Sciatic nerve (tissue), 2 donors: ENCODE measurements at places on chromosomes 2 and 18. TPM values are rescaled to one million over a fixed set of nuclear protein-coding genes. Genes with fewer than 3 reads are reported as not detected.

DNA sequence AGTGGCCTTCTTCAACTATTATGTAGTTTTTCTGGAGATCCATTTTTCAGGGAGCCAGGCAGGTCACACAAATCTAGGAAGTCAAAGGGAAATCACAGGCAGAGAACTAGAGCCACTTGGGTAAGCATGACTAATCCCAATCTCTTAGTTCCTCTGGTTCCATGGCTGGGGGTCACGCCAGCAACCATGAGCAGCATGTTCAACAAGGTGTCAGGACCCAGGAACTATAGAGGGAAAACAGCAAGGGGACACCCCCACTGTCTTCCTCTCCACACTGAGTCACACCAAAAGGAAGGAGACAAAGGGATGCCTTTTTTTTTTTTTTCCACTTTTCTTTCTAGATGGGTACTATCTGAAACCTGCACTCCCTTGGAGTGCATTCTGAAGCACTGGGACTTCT lies 250.9 kb downstream of the OTX1 start:
- DNase-seq = no peak

ABCB11 gene
- total RNA-seq = 1.5 TPM

LYPD6 gene
- total RNA-seq = 10.0 TPM

- DNase-seq = no peak
These were observed 102.7 kb downstream of the CSRNP3 start for GRCh38 chr2:165572151-165572550.

PTH2R gene
- 0.45 TPM for total RNA-seq

INSIG2 gene
- total RNA-seq = 23.2 TPM

DNA sequence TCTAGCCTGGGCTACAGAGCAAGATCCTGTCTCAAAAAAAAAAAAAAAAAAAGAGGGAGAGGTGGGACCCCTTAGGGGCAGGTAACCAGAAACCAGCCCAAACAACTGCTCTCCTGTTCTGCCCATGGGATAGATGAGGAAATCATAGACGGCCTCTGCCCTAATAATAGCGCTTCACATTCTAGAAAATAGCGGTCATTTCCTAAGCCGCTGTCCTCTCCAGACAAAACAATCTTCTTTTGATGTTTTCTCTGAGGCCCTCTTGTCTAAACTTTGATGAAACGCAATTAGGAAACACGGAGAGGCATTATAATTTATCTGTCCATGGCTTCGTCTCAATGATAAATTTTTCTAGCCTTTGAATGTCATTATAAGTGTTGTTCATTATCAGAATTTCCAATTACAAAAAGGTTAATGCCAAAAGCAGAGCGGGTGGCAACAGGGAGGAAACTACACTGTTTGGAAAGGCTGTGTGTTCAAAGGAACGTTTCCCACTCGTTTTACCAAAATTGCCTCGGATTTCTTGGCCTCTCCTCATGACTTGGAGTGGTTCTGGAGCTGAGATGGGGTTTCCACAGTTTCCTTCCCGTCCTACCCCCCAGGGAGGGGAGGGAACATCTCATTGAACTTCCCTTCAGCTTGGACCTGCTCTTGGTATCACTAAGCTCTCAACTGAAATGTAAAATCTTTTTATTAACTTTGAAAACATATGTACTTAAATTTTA lies 151.6 kb upstream of the ZNF236 start:
- DNase-seq = no peak

CELF4 gene
- total RNA-seq = 0.45 TPM

GRCh38 chr18:3623769-3624545 lies 174.0 kb downstream of the TGIF1 start:
- DNase-seq = peak; percentile 79

DNA sequence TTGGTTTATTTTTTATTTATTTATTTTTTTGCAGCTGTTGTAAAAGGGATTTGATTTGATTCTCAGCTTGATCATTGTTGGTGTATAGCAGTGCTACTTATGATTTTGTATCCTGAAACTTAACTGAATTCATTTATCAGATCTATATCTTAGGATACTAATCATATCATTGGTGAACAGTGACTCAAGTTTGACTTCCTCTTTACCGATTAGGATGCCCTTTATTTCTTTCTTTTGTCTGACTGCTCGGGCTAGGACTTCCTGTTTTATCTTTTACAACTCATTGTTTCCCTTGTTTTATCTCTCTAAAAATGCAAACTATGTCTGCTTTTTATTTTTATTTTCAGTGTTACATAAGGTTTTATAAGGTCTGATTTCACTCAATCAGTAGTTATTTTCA lies 23.6 kb downstream of the SP100 start:
- no peak for DNase-seq
